HS-5 (cell line): ENCODE measurements at places on chromosomes 5 and 9.

DNA sequence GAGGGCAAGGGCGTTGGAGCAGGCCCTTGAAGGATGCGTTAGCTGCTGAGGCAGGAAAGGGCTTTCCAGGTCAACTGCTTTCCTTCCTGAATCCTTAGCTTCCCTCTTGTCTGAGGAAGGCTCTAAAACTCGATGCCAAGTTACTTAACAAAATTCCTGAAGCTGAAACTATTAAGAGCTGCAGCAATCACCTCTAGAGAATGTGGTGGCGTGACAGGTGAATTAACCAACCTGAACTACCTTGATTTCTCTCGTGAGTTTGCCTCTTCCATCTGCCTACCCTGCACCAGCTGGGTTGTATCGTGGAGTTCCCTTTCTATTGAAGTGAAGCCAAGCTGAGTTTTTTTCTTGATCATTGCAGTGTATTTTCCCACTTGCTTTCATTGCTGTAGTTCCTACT lies 96.1 kb downstream of the PDE8B start:
- no peak for DNase-seq

DNA sequence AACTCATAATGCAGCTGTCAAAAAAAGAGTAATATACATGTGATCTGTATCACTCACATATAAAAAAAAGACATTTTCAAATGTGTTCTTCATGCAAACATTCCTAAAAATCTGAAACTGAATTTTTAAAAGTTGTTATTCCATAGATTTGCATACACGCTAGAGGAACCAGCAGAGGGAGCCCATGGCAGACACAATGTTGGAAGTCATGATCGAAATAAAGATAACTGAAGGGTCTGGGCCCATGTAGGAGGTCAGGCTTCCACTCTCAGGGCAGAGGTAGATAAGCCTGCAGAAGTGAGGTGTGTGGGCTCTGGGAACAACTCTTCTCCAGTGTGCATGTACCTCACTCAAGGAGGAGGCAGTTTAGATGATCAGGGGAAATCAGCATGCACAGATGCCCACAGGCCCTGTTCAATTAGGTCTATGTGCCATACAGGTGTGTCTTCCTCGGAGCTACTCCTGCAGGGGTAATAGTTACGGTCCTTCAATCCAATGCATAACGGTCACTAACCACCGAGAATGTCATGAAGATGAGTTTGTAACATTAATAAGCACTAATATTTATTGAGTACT lies 208.6 kb downstream of the EPB41L4A start:
- DNase-seq = no peak

GRCh38 chr5:168882283-168882682 lies 303.1 kb upstream of the PANK3 start:
- DNase-seq = no peak

GRCh38 chr5:1527533-1528205 lies 3.9 kb upstream of the LPCAT1 start:
- no peak for DNase-seq

DNA sequence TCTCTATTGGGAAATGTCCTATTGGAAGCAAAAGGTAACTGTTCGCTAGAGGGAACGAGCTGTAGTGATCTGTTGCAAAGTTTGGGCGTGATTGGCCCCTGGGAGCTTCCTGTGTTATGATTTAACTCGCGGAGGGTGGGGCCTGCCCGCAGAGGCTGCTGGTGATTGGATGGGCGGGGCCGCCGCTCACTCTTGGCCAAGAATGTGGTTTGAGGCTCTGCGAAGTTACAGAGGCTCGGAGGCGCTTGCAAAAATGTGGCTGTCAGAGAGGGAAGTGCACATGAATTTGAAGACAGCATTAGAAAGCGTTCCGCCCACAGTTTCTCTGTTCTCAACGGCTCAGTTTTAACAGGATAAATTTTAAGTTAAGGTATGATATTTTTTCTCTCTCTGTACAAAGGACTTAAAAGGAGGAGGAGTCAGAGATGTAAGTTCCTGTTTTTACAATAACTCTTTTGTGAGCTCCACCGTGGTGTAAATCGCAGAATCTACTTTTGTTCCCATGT lies 46.9 kb downstream of the CNTRL start:
- DNase-seq = peak; percentile 84

GRCh38 chr5:170273968-170274710 lies 23.4 kb downstream of the LCP2 start:
- DNase-seq = no peak

DNA sequence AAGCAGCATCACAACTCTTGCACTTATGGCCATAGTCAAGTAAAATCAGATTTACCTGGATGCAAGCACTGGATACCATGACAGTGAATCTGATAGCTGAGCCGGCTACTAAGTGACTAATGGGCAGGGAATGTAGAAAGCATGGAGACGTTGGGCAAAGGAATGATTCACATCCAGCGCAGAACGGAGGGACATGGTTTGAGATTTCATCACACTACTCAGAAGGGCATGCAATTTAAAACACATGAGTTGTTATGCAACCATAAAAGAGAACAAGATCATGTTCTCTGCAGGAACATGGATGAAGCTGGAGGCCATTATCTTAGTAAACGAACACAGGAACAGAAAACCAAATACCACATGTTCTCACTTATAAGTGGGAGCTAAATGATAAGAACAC lies 169.1 kb upstream of the PIK3R1 start:
- DNase-seq = peak; percentile 97

GRCh38 chr9:91164724-91165520 lies 196.8 kb downstream of the AUH start:
- DNase-seq = peak; percentile 83

GRCh38 chr5:67178966-67179365 lies 17.6 kb downstream of the CD180 start:
- no peak for DNase-seq

DNA sequence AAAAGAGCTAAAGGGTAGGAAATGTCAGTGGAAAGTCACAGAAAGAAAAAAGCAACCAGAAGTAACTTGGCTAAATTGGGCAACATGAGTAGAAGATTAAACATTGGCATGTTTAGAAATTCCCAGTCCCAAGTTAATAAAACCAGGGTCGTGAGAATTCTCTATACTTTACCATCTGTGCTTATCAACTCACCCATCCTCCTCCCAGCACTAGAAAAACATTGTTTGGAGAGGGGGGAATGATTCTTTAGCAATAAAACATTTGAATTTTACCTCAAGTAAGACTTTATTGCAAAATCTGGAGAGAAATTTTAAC lies 79.6 kb downstream of the PRKACG start:
- DNase-seq = no peak

DNA sequence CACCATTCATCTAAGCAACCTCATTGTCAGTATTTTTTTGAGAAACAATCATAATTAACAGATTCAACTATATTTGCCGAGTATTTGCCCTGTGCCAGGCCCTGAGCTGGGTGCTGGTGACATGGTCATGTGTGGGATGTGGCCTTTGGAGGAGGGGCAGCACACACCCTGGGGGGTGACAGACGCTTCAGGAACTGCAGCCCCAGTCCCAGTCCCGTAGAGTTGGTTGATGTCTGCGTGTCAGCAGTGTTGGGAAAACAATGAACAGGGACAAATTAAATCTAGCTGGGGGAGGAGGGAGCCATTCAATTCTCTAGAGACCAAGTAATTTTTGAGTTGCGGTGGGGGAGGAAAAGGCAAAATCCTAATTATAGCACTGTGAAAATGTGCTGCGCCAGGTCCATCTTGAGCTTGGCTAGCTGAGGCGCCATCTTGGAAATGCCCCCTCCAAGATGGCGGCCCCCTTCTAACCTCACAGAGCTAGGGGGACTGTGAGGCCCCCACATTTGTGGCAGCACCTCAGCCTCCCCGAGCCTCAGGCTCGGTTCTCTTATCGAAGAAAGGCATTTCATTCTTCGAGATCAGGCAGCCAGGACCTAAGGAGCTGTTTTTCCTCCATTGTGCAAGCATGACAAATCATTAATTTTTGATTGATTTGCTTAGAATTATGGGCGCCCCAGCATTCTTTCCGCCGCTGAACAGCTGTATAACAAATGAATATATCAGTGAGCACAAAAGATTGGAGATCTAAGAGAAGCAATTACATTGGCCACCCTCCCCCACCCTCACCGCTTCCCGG lies 87.8 kb downstream of the ZNF618 start:
- DNase-seq = no peak

DNA sequence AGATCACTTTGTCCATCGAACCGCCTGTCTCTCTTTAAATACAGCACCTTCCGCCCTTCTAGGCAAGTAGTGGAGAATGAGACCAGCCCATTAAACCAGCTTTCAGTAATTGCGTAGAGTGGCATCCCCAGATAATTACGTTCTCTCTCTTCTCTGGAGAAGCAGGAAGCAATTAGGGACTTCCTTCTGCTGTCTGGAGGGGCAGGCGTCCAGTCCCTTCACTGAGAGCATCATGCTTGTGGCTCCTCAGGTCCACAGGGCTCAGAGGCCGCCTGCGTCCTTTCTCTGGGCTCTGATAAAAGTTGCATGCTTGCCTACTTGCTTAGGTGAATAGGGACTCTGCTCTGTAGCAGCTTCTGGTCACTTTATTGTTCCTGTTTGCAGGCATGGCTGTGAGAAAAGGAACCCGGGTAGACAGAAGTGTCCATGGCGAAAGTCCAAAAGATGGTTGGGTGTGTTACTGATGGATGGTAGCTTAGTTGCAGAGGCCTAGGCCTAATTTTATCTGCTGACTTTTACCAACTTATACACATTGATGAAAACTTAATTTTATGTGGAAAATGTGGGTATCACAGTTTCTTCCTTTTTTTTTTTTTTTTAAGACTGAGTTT lies 299.1 kb upstream of the PANK3 start:
- no peak for DNase-seq

DNA sequence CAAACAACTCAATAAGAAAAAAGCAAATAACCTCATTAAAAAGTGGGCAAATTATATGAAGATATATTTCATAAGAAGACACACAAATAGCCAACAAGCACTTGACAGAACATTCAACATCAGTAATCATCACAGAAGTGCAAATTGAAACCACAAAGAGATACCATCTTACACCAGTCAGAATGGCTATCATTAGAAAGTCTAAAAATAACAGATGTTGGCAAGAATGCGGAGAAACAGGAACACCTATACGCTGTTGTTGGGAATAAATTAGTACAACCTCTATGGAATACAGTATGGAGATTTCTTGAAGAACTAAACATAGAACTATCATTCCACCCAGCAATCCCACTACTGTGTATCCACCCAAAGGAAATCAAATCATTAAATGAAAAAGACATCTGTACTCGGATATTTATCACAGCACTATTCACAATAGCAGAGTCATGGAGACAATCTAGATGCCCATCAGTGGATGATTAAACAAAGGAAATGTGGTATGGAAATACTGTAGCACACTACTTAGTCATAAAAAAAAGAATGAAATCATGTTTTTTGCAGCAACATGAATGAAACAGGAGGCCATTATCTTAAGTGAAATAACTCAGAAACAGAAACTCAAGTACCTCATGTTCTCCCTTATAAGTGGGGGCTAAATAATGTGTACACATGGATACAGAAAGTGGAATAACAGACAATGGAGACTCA lies 106.8 kb upstream of the FST start:
- no peak for DNase-seq

- DNase-seq = no peak
Observed at GRCh38 chr5:169696621-169697510, 59.8 kb downstream of the DOCK2 start.

- DNase-seq = no peak
Observed at GRCh38 chr9:123434619-123435240, 78.7 kb downstream of the CRB2 start.

DNA sequence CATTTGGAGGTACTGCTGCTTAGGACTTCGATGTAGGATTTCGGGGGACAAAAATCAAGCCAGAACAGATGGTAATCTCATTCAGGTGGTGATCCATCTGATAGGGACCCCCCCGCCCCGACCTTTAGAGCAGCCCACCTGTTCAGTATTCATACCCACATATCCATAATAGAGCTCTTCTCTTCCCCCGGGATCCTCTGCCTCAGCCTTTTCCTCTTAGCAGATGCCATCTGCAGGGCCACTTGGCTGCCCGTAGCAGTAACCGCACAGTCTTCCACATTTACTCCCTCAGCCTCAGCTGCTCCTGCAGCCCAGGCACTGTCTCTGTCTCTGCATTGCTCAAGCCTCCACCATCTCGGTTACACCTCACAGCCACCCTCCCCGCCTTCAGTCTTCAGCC lies 65.8 kb upstream of the RARS1 start:
- DNase-seq = no peak

- DNase-seq = no peak
Observed at GRCh38 chr9:137445930-137446431, 4.8 kb upstream of the ENTPD8 start.

- DNase-seq = no peak
Observed at GRCh38 chr9:34652602-34653000, 616 bp downstream of the IL11RA start.

GRCh38 chr5:173868096-173868880 lies 19.9 kb upstream of the CPEB4 start:
- no peak for DNase-seq

GRCh38 chr5:120354126-120354525 lies 110.0 kb upstream of the PRR16 start:
- no peak for DNase-seq

DNA sequence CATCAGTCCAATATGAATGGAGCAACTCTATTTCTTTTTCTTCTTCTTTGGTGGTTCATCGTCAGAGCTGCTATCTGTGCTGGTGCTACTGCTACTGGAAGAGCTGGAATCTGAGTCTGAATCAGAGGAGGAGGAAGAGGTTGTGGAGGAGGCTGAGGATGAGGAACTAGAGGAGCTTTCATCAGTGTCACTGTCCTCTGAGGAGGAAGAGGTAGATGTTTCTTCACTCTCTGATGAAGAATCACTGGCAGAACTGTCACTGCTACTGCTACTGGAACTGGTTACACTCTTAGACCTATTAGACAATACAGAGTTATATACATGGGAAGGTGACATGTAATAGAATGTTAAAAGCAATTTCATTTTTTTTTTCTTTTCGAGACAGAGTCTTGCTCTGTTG lies 27.8 kb downstream of the ZCCHC10 start:
- DNase-seq = no peak

DNA sequence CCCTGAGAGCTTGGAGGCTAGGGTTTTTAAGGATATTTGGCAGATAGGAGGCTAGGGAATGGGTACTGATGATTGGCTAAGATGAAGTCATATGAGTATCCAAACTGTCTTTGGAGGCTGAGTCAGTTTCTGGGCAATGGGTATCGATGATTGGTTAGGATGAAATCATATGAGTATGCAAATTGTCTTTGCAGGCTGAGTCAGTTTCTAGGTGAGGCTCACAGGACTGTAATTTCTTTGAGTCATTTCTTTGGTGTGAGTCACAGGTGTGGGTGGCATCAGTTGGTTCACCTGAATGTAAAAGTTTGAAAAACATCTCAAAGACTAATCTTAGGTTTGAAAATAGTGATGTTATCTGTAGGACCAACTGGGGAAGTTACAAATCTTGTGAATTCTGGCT lies 1068.0 kb downstream of the NR2F1-AS1 start:
- DNase-seq = no peak

- DNase-seq = no peak
Observed at GRCh38 chr5:102764381-102765004, 9.4 kb downstream of the PAM start.

- peak; percentile 16 for DNase-seq
Observed at GRCh38 chr9:105694190-105694847, at the start of gene TMEM38B. TSS of gene TMEM38B (plus strand) at chr9:105694541. CDS start at chr9:105694661, 120 bp downstream.

DNA sequence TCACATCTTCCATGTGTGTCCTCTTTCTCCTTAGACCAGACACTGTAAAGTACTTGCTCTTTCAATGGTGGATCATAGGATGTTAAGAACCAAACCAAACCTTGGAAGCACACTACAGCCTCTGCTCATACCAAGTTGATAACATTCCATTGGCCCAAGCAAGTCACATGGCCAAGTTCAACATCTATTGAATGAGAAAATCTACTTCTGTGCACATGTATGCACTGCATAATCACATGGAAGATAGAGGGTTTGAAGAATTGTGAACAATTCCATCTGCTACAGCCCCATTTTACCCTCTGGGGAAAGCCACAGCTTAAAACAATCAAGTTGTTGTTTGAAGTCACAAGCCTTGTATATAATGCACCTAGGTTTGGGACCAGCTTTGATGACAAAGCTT lies 68.2 kb downstream of the MFAP3 start:
- DNase-seq = no peak
